ENCODE measurements at places on chromosomes 6 and 20. TPM values are rescaled to one million over a fixed set of nuclear protein-coding genes. Genes with fewer than 3 reads are reported as not detected.

GRCh38 chr6:14511061-14511586 is 393.6 kb downstream of the CD83 start:
- DNase-seq = no peak

GRCh38 chr6:54390362-54390761 is 82.1 kb downstream of the TINAG start:
- no peak for DNase-seq

DNA sequence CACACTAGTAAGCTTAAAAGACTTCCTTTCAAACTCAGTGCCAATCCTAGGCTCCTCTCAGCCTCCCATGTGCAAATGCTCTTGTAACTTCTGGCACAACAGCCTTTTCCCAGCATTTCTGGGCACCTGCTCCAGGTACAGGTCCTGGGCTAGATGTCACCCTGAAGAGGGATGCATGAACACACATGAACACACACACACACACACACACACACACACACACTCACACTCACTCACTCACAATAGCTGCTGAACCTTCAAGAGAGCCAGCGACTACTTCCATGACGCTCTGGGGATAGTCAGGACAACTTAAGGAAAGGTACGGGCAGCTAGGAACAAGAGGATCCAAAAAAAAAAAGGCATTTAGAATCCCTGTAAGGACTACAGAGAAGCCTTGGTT is 122.8 kb downstream of the INSM1 start:
- no peak for DNase-seq

DNA sequence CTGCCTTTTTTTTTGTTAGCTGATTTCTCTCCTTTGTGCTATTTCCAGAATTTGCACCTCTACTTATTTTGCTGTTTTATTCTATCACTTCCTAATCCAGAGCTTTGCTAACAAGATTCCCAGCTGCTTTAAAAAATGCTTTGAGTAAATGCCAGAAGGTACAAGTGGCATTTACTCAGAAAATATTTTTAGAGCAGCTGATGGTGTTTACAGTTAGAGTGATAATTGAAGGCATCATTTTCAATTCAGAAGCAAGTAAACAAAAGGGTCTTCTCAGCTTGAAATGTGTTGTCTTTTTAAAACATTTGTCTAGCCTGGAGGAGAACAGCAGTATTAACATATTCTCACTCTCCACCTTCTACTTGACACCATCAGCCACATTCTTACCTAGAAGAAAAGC is 99.9 kb downstream of the OTOR start:
- no peak for DNase-seq

GRCh38 chr6:142881761-142882160 is 63.2 kb downstream of the HIVEP2 start:
- DNase-seq = no peak

GRCh38 chr20:49186535-49187329 is 1.4 kb downstream of the STAU1 start:
- DNase-seq = peak; percentile 45

Gene NOL7
- 63.7 TPM for total RNA-seq

Gene NR2E1
- not detected for total RNA-seq

Gene SIRPD
- total RNA-seq = not detected

Gene GMEB2
- 10.7 TPM for total RNA-seq

Gene C20orf202
- not detected for total RNA-seq

Gene KHDC1
- total RNA-seq = 2.9 TPM

Gene SNAP25
- total RNA-seq = 3.9 TPM
